ENCODE measurements at places on chromosomes 7 and 10.

DNA sequence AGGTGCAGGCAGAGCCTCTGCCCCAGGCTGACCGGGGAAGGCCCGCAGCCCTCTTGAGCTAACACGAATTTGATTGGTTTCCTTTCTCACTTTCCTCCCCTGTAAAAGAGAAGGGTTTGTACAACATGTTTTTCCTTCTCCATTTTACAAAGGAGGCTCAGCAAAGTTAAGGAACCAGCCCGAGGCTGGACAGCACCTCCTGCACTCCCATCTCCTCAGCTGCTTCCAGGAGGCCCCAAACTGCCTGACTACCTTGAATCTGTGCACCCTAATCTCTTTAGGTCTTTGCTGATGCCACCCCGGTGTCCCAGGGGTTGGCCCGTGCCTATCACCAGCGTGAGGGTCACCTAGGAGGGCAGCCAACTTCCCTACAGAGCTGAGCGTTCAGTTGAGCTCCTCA, 4.2 kb downstream of the ALKBH4 start:
- DNase-seq = no peak

DNA sequence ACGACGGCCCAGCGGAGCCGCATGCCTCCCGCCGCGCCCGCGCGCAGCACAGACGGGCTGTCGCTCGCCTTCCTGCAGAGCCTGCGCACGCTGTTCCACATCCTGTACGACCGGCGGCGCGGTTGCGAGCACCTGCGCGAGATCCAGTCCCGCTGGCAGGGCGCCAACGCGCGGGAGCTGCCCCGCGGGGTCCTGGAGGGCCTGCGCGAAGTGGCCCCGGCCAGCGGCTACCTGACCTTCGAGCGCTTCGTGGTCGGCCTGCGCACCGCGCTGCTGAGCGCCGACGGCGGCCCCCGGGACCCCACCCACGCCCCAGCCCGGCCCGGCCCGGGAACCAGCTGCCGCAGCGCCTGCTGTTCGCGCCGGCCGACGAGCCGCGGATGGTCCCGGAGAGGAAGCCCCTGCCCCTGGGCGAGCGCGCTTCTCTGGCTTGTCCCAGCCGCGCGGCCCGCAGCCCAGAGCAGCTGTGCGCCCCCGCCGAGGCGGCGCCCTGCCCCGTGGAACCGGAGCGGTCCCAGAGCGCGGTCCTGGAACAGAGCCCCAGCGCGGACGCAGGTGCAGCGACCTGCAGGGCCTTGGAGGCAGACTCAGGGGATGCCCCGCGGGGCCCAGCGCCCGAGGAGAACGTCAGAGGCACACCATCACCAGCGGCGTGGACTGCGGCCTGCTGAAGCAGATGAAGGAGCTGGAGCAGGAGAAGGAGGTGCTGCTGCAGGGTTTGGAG, 25.3 kb upstream of the ZNF716 start:
- no peak for DNase-seq

- no peak for DNase-seq
Observed at GRCh38 chr10:131354380-131354779, 42.9 kb upstream of the TCERG1L start.

DNA sequence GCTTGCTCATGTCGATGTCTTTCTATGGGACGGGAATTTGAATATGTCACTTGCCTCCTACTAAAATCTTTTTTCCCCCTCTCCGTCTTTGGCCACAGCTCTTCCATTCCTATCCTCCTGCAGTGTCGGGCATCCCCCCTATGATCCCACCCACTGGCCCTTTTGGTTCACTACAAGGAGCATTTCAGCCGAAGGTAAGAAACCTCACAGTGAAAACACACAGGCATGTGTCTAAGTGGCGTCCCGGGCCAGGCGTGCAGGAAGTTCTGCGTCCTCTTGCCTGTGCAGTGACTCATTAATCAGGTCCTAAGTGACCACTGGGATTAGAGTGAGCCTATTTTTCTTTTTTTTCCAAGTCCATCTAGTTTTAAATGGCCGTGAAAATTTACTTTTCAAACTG, 360.5 kb upstream of the GALNT17 start:
- no peak for DNase-seq

DNA sequence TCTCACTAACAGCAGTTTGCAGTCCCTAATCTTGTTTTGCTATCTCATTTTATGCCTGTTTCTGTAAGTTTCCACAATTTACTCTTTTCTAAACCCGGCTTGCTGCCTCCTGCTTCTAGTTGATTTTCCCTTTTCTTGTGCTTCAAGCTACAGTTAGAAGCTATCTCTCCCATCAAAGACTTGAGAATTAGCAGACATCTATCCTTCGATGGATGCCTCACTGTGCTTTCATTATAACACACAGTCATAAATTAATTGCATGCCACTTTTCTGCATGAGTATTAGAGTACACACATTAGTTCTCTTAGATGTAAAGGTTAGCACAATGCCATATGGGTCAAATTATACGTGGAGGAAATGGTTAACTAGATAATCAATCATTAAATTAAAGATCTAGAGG, 48.7 kb downstream of the SEMA3A start:
- DNase-seq = no peak

- DNase-seq = no peak
Observed at GRCh38 chr7:1131471-1132265, 28.3 kb downstream of the ZFAND2A start.

GRCh38 chr7:66946545-66946944, 25.5 kb downstream of the TMEM248 start:
- no peak for DNase-seq

DNA sequence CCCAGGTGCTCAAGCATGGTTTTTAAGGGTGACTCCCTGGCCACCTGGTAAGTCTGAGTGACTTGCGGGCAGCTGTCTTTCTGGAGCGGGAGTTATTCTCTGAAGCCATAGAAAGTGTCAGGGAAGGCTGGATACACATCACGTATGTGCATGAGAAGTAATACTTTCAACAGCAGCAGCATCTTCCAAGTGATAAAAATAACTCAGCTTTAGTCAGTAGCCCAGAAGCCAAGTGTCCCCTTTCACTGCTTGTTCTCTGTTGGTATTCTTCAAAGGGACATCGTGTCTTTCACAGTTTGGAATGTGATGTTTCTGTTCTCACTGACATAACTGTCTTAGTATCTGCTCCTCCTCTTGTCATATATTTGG, 97.6 kb downstream of the KIAA1217 start:
- no peak for DNase-seq

- no peak for DNase-seq
Observed at GRCh38 chr7:130954918-130955564, 221.0 kb upstream of the KLF14 start.

GRCh38 chr7:99312316-99313203, 13.1 kb upstream of the ARPC1A start:
- DNase-seq = peak; percentile 65

DNA sequence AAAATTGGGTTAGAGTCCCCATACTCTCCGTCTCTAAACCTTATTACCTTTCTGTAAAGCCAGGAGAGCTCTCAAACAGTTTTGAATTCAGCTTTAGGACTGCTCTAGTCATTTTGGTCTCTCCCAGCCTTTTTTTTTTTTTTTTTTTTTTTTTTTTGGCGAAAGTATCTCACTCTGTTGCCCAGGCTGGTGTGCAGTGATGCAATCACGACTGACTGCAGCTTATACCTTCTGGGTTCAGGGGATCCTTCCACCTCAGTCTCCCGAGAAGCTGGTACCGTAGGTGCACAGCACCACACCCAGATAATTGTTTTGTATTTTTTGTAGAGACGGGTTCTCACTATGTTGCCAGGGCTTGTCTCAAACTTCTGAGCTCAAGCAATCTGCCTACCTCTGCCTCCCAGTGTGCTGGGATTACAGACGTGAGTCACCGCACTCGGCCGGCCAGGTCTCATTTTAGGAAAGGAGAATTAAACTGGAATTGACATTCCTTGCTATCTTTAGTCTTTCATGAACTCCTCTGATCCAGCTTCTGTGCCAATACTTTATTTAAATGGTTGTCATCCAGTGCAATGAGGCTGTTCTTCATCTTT, 31.4 kb upstream of the RSU1 start:
- DNase-seq = no peak

DNA sequence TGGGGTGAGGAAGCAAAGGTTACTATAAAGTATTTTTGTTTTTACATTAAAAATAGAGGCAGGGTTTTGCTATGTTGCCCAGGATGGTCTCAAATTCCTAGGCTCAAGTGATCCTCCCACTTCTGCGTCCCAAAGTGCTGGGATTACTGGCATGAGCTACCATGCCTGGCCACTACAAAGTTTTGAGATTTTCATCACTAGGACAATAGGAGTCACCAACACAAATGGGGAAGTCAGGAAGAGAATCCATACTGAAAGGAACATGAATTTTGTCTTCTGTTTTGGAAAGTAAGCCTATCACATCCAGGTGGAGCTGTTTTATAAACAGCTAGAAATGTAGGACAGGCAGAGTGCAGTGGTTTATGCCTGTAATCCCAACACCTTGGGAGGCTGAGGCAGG, 20.0 kb upstream of the CAPZA2 start:
- DNase-seq = no peak

- no peak for DNase-seq
Observed at GRCh38 chr7:156120552-156120951, 308.3 kb upstream of the SHH start.

- no peak for DNase-seq
Observed at GRCh38 chr7:43669286-43670081, 59.8 kb downstream of the COA1 start.
